Stimulated activated naive CD8-positive, alpha-beta T cell treated with anti-CD3 and anti-CD28 coated beads, Interleukin-15, Interleukin-2, amounts not matched to agents 100 U/mL and 50 U/mL, for 24 hours (primary cell): ENCODE measurements at places on chromosomes 12 and 14.

DNA sequence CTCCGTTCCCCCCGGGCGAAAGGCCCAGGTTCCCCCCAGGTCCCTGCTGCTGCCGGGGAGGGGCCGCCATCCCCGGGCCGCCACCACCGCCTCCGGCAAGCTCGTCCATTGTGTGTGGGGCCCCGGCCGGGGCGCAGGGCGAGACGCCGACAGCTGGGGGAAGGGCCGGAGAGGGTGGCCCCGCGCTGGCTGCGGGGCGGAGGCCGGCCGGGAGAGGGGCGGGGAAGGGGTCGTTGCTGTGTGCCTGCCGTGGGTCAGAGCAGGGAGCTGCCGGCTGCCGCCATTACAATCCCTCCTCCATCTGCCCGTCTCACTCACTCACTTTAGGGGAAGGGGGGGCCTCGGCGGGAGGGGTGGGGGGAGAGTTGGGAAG, at the start of gene STRN3:
Gene STRN3, minus strand, starts transcription at position 303 of the 373 bp plus-strand sequence. Its CDS starts 194 bp downstream, at position 109.
- DNase-seq: no peak

DNA sequence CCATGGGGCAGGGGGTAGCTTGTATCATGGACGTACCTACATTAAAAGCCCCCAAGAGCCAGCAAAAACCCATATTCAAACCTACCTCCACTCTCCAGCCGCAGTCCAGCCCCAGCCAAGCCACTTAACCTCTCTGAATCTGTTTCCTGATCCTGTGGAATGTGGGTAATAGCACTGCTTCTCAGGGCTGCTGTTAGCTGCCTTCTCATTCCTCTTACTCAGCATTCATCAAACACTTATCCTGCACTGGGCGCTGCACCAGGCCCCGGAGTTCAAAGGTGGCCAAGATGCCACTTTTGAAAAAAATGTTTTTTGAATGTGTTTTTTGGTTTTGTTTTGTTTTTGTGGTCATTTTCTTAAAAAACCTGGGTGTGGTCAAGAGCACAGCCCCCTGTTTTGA, 237.4 kb downstream of the CHST11 start:
- no peak for DNase-seq

GRCh38 chr12:97306147-97306546, 156.5 kb upstream of the RMST start:
- no peak for DNase-seq

- no peak for DNase-seq
These were observed 256.0 kb downstream of the SLC15A4 start for GRCh38 chr12:128567730-128568129.

DNA sequence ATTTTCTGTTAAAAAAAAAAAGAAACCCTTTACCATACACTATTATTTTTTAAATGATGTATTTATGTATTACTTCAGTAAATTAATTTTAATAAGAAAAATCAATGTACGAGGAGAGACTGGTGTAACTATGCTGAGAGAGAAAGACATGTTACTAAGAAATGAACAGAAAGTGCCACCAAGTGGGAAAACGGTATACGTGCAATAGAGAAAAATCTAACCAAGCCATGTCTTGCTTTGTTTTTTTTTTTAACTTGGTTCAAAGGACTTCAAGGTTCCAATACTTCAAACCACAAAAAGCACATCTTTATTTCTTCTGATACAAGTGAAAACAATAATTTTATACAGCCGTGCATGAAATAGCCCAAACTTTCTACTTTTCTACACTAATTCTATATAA, 22.9 kb downstream of the NDUFA12 start:
- no peak for DNase-seq

DNA sequence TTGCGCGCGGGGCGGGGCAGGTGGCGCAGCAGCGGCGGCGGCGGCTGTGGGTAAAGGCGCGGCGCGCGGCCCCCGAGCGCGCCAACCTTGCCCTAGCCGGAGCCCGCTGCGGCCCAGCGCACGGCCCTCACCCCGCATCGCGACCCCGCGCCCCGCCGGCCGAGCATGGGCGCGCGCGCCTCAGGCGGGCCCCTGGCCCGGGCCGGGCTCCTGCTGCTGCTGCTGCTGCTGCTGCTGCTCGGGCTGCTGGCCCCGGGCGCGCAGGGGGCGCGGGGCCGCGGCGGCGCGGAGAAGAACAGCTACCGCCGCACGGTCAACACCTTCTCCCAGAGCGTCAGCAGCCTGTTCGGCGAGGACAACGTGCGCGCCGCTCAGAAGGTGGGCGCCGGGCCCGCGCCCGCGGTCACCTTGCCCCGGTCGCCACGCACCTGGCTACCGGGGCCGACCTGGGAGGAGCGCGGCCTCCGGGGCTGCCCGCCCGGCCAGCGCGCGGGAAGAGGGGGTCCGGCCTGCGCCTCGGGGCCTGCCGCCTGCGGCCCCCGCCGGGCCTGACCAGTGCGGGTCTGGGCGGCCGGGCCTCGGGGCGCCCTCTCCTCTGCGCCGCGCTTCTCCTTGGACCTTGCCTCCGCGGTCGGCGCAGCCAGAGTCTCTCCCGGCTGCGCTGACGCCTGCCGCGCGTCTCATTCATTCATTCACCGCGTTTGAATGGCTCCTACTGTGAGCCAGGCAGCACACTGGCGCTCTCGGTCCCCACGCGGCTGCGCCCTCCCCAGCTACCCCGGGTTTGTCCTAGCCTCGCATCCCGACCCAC, at the start of gene BRI3BP:
Gene BRI3BP, plus strand, starts transcription at position 20 of the 811 bp plus-strand sequence. Its CDS starts 146 bp downstream, at position 166.
- DNase-seq: peak; percentile 50

DNA sequence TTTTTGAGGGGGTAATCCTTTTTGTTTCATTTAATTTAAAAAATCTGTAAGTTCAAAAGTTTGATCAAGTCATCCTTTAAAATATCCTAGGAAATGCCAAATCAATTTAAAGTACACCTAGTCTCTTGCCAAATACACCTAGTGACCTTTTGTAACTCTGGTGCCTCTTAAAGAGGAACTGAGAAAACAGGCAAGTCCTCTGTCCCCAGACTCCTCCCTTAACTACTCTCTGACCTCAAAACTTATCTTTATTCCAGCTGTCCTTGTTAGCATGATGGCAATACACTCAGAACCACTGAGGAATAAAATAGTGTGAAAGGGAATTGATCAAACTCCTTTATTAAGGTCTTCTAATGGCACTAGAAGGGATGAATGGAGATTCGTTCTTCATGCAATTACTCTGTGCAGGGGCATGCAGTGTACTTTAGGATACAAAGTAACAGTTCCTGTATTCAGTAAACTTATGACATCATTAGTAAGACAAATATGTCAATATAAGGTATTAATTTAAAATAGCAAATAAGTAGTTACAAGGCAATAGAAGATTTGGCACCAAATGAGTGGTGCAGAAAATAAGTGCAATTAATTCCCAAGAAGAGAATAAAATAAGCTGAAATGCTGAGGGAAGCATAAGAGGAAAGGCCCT, 3.3 kb downstream of the FAR2 start:
- no peak for DNase-seq

GRCh38 chr12:91529829-91530228, 347.2 kb upstream of the DCN start:
- DNase-seq: no peak

GRCh38 chr14:57933349-57933748, 67.5 kb upstream of the SLC35F4 start:
- no peak for DNase-seq

DNA sequence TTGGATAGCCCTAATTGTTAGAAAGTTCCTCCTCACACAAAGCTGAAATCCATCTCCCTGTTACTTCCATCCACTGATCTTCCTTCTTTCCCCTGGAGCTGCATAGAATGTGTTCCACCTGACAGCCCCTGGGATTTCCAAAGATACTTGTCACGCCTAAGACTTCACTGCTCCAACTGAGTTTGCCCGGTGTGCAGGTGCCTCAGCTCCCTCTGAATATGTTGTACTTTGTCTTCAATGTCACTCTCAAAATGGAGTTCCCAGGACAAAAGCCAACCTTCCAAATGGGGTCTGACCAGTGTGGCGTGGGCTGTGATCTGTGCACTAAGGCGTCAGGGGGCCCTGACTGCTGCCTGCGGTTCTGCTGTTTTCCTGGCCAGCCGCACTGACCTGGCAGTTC, 42.8 kb downstream of the CACNA2D4 start:
- no peak for DNase-seq

- DNase-seq: no peak
These were observed 14.0 kb upstream of the TRPV4 start for GRCh38 chr12:109847142-109847735.

- DNase-seq: no peak
These were observed 52.0 kb downstream of the NUBPL start for GRCh38 chr14:31613188-31613587.

- no peak for DNase-seq
These were observed 14.0 kb downstream of the CCER1 start for GRCh38 chr12:90940872-90941499.

- no peak for DNase-seq
These were observed 125.7 kb downstream of the HMGA2 start for GRCh38 chr12:65949971-65950370.
